KBM-7 (cell line): ENCODE measurements at places on chromosomes 1 and 21.

- no peak for DNase-seq
These were observed 6.4 kb downstream of the IL24 start for GRCh38 chr1:206903687-206904086.

DNA sequence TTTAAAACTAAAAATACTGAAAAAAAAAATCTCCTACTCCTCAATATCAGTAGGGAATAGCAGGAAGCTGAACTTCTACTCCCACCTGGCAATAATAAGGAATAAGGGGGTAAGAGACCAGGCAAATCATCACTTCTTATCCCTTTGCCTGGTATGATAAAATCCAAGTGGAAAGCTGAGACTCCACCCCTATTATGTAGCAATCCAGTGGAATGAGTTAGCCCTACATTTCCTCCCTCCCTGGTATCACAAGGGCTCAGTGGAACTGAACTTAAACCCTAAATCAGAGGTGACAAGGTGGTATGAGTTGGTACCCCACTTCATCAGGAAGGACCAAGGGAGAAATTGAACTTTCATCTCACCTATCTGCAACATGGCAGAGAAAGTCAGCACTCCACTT, 25.7 kb downstream of the TRIM33 start:
- no peak for DNase-seq

GRCh38 chr1:184112176-184112948, 60.8 kb downstream of the TSEN15 start:
- no peak for DNase-seq

DNA sequence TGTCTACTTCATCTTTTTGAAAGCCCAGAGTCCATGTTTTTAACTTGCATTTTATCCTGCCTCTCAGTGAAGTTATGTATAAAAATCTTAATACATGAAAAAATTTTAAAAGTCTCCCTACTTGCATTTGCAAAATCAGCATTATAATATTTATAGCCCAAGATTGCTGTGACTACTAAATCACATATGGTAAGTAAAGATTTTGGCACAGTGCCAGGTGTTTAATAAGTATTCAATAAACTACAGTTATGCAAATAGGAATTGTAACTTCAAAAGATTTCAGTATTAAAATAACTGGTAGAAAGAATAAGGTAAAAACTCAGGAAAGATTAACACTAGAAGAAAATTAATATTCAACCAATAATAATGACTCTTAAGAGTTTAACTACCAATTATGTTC, 641.7 kb downstream of the LRRIQ3 start:
- DNase-seq = no peak

- DNase-seq = no peak
These were observed 19.5 kb upstream of the DDR2 start for GRCh38 chr1:162612606-162613400.

GRCh38 chr1:162008799-162009198, 14.9 kb downstream of the OLFML2B start:
- DNase-seq = no peak

- no peak for DNase-seq
These were observed 54.5 kb upstream of the TTC34 start for GRCh38 chr1:2856066-2856390.

GRCh38 chr1:157450106-157450505, 102.2 kb downstream of the FCRL5 start:
- no peak for DNase-seq

GRCh38 chr1:66335125-66335524, 198.8 kb upstream of the SGIP1 start:
- no peak for DNase-seq

GRCh38 chr21:40795313-40795712, 51.6 kb downstream of the DSCAM start:
- DNase-seq = no peak
